ENCODE measurements at places on chromosomes 2 and 18. TPM values are rescaled to one million over a fixed set of nuclear protein-coding genes. Genes with fewer than 3 reads are reported as not detected.

The PID1 gene
- total RNA-seq: 48.0 TPM

The SCYGR4 gene
- total RNA-seq: not detected

The TPO gene
- total RNA-seq: 0.21 TPM

The DUSP2 gene
- 5.5 TPM for total RNA-seq

The CXCR1 gene
- total RNA-seq: 10.4 TPM
